ENCODE measurements at places on chromosomes 6 and 20.

DNA sequence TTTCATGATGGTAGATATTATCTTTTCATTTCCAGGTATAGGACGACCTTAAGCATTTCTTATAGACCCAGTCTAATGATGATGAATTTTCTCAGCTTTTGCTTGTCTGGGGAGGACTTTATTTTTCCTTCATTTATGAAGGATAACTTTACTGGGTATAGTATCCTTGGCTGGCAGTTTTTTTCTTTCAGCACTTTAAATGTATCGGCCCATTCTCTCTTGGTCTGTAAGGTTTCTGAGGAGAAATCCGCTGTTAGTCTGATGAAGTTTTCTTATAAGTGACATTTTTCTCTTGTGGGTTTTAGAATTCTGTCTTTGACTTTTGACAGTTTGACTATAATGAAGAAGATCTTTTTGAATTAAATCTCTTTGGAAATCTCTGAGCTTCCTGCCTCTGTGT lies 144.7 kb upstream of the SLC22A23 start:
- DNase-seq = no peak

GRCh38 chr6:303948-304558 lies 11.8 kb downstream of the DUSP22 start:
- no peak for DNase-seq

GRCh38 chr6:163121270-163121669 lies 293.2 kb upstream of the QKI start:
- DNase-seq = no peak

DNA sequence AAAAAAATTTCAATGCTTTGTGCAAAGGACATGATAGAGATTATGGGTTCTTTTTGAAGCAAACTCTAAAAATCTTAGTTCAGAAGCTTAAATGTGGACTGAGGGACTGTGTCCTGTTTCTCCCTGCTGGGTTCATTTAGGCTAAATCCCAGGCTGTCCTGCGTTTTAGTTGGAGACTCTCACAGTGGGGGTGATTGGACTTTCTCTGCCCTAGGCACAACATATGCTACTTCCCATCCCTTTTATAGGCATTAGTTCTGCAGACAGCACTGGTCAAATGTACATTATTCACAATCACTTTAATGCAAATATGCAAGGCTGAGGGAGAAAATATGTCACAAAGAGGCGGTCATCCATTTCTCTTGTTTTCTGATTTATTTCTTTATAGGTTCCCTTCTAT lies 71.3 kb downstream of the TFAP2B start:
- DNase-seq = no peak

- DNase-seq = no peak
Measured at GRCh38 chr6:10401632-10402223, 13.1 kb downstream of the TFAP2A start.

- no peak for DNase-seq
Measured at GRCh38 chr20:15905661-15906060, 667.6 kb downstream of the KIF16B start.

GRCh38 chr20:64091770-64092169 lies 7.6 kb upstream of the LKAAEAR1 start:
- no peak for DNase-seq

- no peak for DNase-seq
Measured at GRCh38 chr20:32072168-32072750, 20.2 kb downstream of the HCK start.

DNA sequence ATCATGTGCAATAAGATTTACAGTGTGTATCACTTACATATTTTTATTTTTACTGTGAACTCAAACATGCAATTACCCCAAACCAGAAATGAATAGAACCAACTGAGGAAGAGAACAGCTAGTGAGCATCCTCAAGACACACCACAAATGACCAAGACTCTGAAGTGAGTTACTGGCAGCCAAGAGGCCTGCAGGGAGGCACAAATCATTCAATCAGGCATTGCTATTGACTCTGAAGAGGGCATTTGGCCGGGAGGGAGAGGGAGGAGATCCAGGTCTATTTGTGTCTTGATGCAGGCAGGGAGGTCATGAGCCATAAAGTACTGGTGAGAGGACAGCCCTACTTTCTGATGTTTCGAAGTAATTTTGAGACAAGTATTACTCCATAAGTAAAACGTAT lies 257.7 kb downstream of the BCKDHB start:
- DNase-seq = no peak
